ENCODE measurements at places on chromosomes 12 and 14.

- DNase-seq, result no peak
These were observed 268.2 kb upstream of the GRIP1 start for GRCh38 chr12:66947119-66947518.

DNA sequence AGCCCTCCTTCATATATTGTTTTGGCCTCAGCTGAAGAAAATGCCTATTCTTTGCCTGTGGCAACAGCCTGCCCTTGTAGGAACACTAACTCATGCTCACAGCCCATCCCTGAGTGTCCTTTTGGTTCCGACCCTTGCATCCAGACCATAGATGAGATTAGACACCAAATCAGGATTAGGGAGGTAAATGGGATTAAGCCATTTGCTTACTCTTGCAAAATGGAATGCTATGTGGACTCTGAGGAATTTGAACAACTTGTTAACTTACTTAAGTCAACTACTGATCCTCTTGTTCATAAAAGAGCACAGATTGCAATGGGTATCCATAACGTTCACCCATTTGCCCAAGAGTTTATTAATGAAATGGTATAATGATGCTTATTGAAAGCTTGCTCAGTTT lies 27.3 kb downstream of the TSHR start:
- no peak for DNase-seq

DNA sequence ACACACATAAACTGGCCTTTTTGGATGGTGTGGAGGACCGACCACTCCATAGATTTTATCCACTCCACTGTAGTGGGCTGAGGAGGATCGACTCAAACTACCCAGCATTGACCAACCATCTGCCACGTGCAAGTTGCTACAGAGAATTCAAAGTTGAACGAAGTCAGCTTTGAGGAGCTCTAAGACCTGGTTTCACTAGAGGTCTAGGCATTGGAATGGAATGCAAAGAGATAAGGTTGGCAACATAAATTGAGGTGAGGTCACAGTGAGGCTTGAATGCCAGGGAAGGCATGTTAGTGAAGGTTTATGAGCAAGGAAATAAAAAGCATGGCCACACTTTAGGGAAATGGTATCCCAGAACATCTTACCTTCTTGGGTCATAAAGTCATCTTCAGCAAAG lies 14.5 kb downstream of the VWF start:
- no peak for DNase-seq

DNA sequence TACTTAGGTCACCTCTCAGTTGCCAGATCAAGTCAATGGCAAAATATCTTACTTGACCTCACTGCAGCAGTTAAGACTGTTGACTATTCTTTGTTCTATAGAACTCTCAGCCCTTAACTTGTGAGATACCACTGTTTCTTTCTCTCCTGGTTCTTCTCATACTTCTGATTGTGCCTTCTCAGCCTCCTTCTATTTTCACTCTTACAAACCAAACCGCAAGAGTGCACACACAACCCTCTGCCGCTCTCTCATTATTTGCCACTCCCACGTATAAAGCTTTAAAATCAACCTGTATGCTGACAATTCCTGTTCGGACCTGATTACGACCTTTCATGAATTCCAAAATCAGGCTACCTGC lies 4.5 kb downstream of the E2F7 start:
- no peak for DNase-seq

GRCh38 chr14:90814806-90815571 lies 1.2 kb downstream of the TTC7B start:
- DNase-seq, result no peak

DNA sequence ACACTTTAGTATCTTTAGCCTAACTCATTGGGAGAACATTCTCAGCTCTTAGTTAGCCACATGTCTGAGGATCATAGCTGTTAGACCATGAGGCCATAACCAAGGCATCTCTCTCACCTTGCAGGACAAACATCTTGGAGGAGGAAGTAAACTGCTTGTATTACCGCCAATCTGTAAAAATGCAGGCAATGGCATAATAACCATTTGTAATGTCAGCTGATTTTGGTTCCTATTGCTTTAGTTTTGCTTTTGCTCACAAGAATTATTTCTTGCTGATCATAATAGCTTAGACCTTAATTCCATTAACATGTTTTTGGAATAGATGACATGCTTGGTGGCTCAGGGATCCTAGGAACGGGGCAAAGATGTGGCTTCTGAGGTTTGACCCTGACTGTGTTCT lies 16.4 kb upstream of the GSG1 start:
- no peak for DNase-seq

GRCh38 chr12:50845021-50845647 lies 2.4 kb downstream of the TMPRSS12 start:
- no peak for DNase-seq

- no peak for DNase-seq
These were observed 64.6 kb downstream of the DICER1 start for GRCh38 chr14:95092723-95093122.

DNA sequence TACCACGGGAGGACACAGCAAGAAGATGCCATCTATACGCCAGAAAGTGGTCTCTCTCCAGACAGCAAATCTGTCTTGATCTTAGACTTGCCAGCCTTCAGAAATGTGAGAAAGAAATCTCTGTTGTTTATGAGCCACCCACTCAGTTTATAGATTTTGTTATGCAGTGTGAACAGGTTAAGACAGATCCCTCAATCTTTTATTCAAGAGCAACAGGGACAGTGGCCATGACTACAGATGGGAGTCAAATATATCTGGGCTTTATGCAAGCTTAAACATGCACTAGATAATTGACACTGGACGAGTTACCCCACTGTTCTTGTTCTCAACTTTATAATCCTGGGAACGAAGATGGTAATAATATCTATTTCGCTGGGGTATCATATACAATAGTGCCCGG lies 288.7 kb downstream of the RPAP3 start:
- no peak for DNase-seq

DNA sequence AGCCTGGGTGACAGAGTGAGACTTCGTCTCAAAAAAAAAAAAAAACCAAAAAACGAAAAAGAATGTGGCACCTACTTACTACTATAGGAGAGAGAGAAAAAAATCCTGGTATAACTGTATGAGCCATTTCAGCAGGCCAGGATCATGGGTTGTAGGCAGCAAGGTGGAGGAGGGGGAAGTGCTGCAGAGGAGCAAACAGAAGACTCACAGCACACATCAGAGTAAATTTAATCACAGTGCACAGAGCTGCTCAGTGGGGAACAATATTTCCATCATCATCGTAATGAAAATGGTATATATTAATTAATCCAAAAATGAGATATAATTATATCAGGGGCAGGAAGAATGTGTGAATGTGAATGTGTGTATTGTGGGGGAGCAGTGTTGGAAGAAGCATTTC lies 175.8 kb downstream of the SLC2A13 start:
- no peak for DNase-seq

- no peak for DNase-seq
These were observed 791.0 kb downstream of the TMTC2 start for GRCh38 chr12:83477696-83478095.

GRCh38 chr12:19278407-19278806 lies 148.9 kb downstream of the PLEKHA5 start:
- no peak for DNase-seq

DNA sequence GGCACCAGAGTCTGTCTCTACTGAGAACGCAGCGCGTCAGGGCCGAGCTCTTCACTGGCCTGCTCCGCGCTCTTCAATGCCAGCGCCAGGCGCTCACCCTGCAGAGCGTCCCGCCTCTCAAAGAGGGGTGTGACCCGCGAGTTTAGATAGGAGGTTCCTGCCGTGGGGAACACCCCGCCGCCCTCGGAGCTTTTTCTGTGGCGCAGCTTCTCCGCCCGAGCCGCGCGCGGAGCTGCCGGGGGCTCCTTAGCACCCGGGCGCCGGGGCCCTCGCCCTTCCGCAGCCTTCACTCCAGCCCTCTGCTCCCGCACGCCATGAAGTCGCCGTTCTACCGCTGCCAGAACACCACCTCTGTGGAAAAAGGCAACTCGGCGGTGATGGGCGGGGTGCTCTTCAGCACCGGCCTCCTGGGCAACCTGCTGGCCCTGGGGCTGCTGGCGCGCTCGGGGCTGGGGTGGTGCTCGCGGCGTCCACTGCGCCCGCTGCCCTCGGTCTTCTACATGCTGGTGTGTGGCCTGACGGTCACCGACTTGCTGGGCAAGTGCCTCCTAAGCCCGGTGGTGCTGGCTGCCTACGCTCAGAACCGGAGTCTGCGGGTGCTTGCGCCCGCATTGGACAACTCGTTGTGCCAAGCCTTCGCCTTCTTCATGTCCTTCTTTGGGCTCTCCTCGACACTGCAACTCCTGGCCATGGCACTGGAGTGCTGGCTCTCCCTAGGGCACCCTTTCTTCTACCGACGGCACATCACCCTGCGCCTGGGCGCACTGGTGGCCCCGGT lies at the start of gene PTGDR:
Gene PTGDR, plus strand, starts transcription at position 198 of the 778 bp plus-strand sequence. Its CDS starts 117 bp downstream, at position 315.
- no peak for DNase-seq
